ENCODE measurements at places on chromosomes 3 and 15. TPM values are rescaled to one million over a fixed set of nuclear protein-coding genes. Genes with fewer than 3 reads are reported as not detected.

Gene NUSAP1
- 65.2 TPM for total RNA-seq

Gene AHSG
- total RNA-seq, result 0.11 TPM

Gene OR5H1
- total RNA-seq, result not detected

Gene USP50
- total RNA-seq, result not detected

Gene AQR
- 35.5 TPM for total RNA-seq

Gene WDR76
- 11.7 TPM for total RNA-seq

Gene SEMA3B
- total RNA-seq, result 9.3 TPM

Gene HRG
- not detected for total RNA-seq

Gene KLHL40
- total RNA-seq, result not detected

Gene CCR1
- total RNA-seq, result not detected

Gene ZNF385D
- not detected for total RNA-seq

Gene CKMT1A
- 3.3 TPM for total RNA-seq

Gene TLR9
- total RNA-seq, result not detected

Gene OSTN
- total RNA-seq, result not detected

Gene GHSR
- total RNA-seq, result not detected

Gene TASOR
- 23.1 TPM for total RNA-seq

Gene GTF2A2
- total RNA-seq, result 187 TPM

Gene GPR176
- 11.0 TPM for total RNA-seq

Gene COL6A5
- not detected for total RNA-seq

Gene GOLGA8S
- 0.15 TPM for total RNA-seq

Gene NCKIPSD
- 10.9 TPM for total RNA-seq

Gene GUCA1C
- total RNA-seq, result not detected

Gene MCF2L2
- total RNA-seq, result 0.15 TPM

Gene SCAANT1
- not detected for total RNA-seq

Gene MYEF2
- total RNA-seq, result 13.5 TPM

Gene CPA3
- total RNA-seq, result not detected

Gene TMOD3
- total RNA-seq, result 39.3 TPM

Gene NEO1
- total RNA-seq, result 35.9 TPM

Gene GABRG3
- not detected for total RNA-seq

Gene FAM98B
- 10.1 TPM for total RNA-seq

Gene SLC7A14
- total RNA-seq, result not detected

Gene NOX5
- 0.31 TPM for total RNA-seq

Gene LIPC
- not detected for total RNA-seq

Gene WDR93
- 0.28 TPM for total RNA-seq

Gene SH2D7
- not detected for total RNA-seq

Gene GOLGA6L7
- not detected for total RNA-seq

Gene FBXO45
- total RNA-seq, result 7.5 TPM

Gene RBP2
- total RNA-seq, result not detected

Gene MKRN3
- 2.0 TPM for total RNA-seq

Gene TMEM45A
- 2.9 TPM for total RNA-seq

Gene C3orf38
- total RNA-seq, result 18.7 TPM

Measured in A549 treated with CpdA at 1 μM for 4 hours (cell line).